ENCODE measurements at places on chromosomes 2 and 18.
A peak's percentile ranks its signal among the peaks of the same experiment; 100 is the strongest.

GRCh38 chr2:195658541-195658890 is 1.5 kb downstream of the SLC39A10 start:
- DNase-seq: peak; percentile 30

- DNase-seq: no peak
These were observed 258.8 kb downstream of the CYP26B1 start for GRCh38 chr2:71888751-71889445.

- DNase-seq: no peak
These were observed 101.5 kb upstream of the FBXO11 start for GRCh38 chr2:48007699-48008268.

GRCh38 chr2:47520302-47520630 is 117.3 kb downstream of the MSH2 start:
- DNase-seq: no peak

DNA sequence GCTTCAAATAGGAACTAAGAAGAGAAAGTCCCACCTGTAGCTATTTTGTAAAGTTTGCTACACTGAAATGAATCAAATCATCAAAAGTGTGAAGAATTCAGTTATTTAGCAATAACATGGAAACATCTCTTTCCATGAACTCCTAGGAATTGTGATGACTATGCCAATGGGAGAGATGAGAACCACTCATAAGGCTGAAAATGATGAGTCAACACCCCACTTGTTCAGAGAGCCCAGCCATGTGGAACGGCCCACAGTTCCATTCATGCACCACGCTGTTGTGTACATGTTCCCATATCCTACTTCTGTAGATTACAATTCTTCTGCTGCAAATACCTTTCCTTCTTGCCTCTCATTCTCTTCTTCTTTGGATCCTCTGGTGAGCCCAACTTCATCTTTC is 645.5 kb upstream of the ID2 start:
- DNase-seq: no peak

GRCh38 chr2:234873103-234873827 is 78.6 kb upstream of the SH3BP4 start:
- no peak for DNase-seq

DNA sequence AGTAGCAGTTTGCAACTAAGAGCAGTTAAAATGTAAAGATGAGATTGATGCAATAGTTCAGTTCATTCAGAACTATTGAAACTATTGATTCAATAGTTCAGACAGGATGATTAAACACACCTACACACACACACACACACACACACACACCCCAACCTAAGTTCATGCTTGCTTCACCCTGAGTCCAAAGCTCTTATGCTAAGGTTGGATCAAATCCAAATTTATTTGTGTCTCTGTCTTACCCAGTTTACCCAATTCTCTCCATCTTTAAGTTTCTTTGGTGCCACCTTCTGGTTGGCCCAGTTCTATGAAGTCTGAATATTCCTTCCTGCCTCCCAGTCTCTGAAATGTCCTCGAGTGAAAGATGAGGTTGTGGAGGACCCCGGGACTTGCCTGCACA is 5.1 kb downstream of the SERPINB8 start:
- peak; percentile 44 for DNase-seq

GRCh38 chr18:33750366-33750765 is 172.3 kb downstream of the ASXL3 start:
- no peak for DNase-seq

DNA sequence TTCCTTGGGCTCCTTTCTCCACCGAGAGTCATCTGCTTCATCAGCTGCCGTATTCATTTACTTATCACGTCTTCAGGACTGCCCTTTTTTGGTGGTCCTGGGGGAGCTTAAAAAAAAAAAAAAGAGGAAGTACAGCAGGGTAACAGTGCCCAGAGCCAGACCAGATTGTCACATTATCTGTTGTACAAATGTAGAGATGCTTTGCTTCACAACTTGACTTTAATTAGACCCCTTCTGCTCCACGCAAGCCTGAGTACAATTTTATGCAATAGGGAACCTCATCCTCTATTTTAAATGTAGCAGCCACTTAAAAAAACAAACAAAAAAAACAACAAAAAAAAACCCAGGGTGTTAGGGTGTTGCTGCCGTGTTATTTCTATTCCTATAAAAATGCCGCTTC is 128.3 kb downstream of the PRPF40A start:
- DNase-seq: no peak

GRCh38 chr2:67579216-67579615 is 182.1 kb downstream of the ETAA1 start:
- no peak for DNase-seq

- peak; percentile 32 for DNase-seq
These were observed 14.6 kb upstream of the AFG3L2 start for GRCh38 chr18:12391487-12392165.

DNA sequence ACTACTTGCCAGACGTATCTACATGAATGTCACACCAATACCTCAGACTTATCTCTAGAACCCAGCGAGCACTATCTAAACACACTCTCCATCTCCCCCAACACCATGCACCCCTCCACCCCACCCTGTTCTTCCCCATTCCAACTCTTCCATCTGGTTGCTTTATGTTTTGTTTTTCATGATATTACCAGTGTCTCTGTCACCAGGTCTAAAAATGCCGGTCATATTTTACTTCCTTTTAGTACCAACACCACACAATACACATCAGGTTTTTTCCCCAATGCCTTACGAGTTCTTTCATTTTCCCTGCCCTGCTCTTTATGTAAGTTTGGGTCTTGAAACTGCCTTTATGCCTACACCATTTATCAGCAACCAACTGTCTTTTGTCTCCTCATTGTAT is 10.2 kb upstream of the ITGA4 start:
- DNase-seq: no peak

GRCh38 chr2:102289129-102289528 is 22.2 kb upstream of the IL1RL1 start:
- no peak for DNase-seq

DNA sequence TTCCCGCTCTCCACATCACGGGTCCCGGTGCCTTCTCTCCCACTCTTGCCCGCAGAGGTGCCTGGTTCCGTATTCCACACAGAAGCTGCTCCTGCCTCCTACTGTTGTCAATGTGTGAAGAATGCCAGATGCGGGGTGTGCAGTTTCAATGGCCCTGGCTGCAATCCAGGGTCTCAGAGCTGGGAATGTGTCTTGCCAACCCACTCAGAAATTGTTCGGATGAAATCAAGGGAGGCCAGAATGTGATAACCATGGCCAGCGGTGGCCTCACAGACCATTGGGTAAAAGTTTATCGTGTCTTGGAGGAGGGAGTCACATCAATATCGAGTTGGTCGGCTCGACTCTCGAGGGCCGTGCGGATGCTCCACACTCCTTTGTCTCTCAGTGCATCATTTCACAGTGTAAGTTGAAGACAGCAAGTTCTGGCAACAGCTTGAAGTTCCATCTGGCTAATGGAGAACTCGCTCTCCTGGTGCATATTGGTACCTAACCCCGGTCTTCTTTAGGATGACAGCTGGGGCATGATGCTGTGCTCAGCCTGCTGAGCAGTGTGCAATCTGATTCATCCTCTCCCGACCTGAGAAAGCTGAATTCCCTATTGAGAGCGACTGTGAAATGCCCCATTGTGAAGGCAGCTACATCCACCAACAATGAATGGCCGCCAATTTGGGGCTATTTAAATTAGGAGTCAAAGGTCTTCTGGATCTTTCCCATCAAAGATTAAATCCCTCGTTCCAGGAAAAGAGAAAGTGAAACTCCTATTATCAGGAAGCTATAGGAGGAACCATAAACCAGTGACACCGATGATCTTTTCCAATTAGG is 389.0 kb downstream of the SOX11 start:
- no peak for DNase-seq

GRCh38 chr2:233768076-233768475 is 8.0 kb downstream of the UGT1A1 start:
- DNase-seq: no peak

DNA sequence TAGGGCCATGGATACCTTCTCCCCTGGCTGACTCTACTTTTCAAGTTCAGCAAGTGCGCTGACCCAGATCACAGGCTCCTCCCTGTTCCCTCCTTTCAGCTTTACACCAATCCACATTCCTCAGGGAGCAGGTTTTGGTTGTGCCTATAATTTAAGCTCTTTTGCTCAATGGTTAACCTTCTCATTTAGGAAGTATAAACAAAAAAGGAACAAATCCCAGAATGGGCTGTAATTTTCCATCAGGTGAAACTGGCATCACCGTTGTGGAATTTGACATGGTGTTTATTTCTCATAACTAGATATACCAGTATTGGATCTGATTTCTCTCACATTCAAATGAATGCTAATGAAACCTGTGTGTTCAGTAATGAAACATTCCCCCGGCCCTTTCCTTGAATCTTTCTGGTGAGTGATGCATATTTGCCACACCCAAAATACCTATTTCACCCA is 13.6 kb downstream of the STRN start:
- no peak for DNase-seq

- no peak for DNase-seq
These were observed 1.5 kb downstream of the GALNT1 start for GRCh38 chr18:35582899-35583558.

DNA sequence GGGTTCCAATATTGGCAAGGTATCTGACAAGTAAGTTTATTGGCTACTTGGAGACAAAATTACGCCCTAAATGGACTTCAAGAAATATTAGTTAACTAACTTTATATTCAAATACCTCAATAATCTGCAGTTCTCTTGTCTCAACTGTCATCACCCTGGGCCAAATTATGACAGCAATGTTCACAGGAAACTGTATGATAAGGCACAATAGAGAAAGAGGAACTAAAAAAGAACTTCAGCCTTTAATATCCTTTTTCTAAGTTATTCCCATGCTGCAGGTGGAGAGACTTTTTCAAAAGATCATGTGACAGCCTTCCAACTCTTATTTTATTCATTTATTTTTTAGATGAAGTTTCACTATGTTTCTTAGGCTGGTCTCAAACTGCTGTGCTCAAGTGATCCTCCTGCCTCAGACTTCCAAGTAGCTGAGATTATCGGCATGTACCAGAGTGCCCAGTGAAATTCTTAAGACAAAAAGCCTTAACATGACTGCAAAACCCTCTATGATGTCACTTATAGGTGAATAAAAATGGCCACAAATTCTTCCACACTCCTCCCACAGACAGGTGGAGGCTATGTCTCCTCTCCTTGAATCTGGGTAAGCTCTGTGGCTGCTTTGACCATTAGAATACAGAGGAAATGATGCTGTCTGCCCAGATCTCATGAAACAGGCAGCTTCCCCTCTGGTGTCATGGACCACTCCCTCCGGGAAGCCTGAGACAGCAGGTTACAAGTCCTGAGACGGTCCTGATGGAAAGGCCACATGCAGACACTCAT is 211.0 kb downstream of the TGIF1 start:
- DNase-seq: no peak

DNA sequence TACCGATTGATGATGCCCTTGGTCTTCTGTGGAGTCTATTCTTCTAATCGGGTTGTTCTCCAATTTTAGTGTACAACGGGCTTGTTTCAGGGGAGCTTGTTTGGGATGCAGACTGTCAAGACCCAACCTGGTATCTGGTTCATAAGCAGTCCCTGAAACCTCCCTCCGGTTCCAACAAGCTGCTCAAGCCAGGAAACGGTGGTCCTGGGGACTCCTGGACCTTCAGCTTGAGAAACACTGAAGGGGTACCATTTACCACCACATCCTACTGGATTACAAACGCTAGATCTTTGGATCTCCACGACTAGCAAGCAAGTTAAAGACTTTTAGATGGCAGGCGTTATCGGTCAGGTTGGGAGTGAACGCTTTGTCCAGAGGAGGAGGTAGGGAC is 2.0 kb downstream of the BCL2 start:
- no peak for DNase-seq

DNA sequence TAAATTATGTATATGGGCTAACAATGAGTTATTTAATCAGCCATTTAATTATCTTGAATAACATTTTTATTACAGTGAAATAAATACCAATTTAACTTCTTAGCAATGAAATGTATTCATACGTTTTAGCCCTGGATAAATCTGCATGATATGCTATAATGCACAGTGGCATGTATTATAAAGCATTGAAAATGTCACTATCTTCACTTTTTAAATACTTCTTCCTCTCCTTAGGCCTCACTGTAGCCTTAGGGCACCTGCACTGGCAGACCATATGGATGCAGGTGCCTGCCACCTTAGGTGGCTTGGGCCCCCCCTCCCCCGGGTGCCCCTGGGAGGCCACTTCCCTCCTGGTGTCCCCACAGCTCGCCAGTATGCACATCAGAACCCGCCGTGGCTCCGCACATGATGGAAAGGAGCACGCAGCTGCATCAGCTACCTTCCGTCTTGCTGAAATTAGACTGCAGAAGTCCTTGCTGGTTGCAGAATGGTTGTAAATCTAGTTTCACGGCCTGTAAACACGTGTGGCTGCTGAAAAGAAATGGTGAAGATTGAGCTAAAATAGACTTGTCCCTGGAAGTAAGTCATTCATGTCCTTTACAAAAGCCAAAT is 56.7 kb downstream of the ADI1 start:
- no peak for DNase-seq

GRCh38 chr2:163681745-163682144 is 54.1 kb downstream of the FIGN start:
- DNase-seq: no peak

DNA sequence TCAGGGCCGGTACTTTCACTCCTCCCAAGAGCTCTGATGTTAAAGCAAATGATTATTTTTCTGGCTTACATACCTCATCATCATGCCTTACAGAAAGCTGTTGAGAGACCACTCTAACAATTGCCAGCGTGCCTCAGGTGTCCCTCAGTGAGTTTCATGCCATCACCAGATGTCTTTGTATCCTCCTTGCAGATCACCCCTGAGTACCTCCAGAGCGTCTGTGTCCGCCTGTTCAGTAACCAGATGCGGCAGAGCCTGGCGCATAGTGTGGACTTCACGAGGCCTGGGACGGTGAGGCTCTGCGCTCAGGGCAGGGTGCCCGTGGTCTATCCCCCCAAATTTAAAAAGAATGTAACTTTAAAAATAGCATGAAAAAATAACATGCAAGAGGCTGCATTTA is 41.3 kb downstream of the ARMC9 start:
- no peak for DNase-seq

DNA sequence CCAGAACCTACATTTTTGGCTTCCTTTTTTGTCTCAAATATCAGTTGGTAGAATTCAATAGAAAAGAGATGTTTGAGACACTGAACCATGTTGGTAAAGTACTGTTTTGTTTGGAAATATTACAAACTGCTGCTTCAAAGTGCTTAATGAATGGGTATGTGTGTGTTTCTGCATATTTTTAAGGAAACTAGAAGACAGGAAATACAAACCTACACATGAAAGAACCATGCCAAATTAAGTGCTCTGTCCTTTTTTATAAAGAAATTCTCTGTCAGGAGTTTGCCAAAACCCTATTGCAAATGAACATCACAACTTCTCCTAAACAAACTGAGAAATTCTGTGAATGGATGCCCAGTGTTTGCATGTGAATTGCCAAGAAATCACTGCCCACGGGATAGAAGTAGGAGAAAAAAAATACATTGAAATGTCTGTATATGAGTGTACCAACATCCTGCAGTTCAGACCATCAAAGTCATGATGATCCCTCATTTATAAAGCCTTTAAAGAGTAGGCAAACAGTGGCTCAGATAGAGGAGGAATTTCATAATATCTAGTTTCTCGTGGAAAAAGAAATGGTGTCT is 69.6 kb upstream of the RND3 start:
- DNase-seq: no peak

DNA sequence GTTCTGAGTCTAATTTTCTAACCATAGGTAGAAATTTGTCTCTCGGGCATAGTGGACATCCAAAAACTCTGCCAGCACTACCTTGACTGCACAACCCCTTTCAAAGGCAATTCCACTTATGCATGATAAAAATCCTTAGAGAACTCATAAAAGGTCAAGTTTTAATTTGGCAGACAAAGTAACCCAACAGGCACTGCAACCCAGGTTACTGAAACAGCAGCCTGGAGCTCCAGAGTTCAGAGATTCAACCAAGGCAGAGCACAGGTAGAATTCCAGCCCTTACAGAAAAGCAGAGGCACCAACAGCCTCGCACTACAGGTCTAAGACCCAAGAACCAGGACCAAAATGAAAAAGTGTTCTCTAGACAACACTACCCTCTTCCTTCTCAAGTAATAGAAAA is 1.8 kb downstream of the DTNB start:
- DNase-seq: no peak
